ENCODE measurements at places on chromosomes 2 and 18. TPM values are rescaled to one million over a fixed set of nuclear protein-coding genes. Genes with fewer than 3 reads are reported as not detected.

DNA sequence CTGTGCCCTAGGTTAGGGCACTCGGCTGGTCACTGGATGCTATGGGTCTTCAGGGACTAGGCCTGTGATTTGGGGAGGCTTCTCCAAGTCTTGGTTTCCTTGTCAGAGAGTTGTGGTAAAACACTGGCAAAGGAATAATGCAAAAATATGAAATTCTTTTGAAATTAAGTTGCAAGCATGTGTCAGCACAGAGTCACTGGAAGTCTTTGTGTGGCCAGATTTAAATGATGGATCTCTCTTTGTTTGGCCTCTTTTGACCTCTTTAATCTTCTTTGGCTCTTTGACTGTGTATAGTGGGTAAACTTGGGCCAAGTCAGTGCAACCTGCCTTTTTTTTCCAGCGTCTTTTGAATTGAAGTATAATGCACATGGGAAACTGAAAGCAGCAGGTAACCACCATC lies 12.1 kb downstream of the HK2 start:
- H3K4me3 ChIP-seq: no peak overlapping the region
- H3K27ac ChIP-seq: peak overlapping the region; percentile 97
- no peaks in the 10 kb centered on the region for H3K36me3 ChIP-seq
- no peak for DNase-seq

GRCh38 chr18:9931678-9932077 lies 17.9 kb downstream of the VAPA start:
- no peak for DNase-seq
- H3K27me3 ChIP-seq: no peaks in the 10 kb centered on the region
- H3K4me1 ChIP-seq: peaks cover 20% of the 10 kb centered on the region
- H3K4me3 ChIP-seq: no peak overlapping the region
- no peak overlapping the region for H3K27ac ChIP-seq
- H3K36me3 ChIP-seq: peaks cover 18% of the 10 kb centered on the region

DNA sequence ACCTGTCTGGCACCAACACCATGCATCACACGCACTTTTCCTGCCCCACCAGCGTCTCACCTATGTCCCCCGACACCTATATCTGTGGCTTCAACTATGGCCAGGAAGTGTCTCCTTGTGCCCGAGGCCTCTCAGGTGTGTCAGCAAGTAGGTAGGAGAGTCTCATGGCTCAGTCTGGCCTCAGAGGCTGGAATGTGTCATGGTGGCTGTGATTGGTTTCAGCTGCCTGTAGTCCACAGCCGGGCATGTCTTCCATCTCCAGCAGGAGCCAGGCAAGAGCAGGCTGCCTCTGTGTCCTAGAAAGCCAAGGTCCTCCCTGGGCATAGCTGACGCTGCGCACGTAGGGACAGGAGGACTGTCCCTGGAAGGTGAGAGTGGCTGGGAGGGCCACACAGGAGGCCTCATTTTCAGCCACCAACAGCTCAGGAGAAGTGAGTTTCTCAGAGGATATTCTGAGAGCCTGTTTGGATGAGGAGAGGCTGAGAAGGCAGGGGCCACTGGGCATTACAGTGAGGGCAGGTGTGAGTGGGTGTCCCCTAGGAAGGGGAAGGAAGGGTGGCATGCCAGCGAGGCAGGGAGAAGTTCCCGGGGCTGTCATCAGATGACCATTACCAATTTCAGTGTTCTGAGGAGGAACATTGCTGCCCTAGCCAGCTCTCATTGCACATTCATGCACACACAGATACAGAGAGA lies 47.2 kb downstream of the SDC1 start:
- H3K27ac ChIP-seq: no peak overlapping the region
- no peaks in the 10 kb centered on the region for H3K36me3 ChIP-seq
- no peak for DNase-seq
- H3K27me3 ChIP-seq: no peaks in the 10 kb centered on the region
- H3K4me3 ChIP-seq: no peak overlapping the region
- H3K4me1 ChIP-seq: peaks cover 9% of the 10 kb centered on the region

The RRM2 gene
- total RNA-seq: 109 TPM

The RND3 gene
- total RNA-seq: 169 TPM

- no peak overlapping the region for H3K27ac ChIP-seq
- DNase-seq: no peak
- H3K4me1 ChIP-seq: no peaks in the 10 kb centered on the region
- no peak overlapping the region for H3K4me3 ChIP-seq
Measured at GRCh38 chr2:166628478-166629136, 134.6 kb upstream of the SCN7A start.

GRCh38 chr2:27771202-27771547 lies 344 bp upstream of the MRPL33 start:
- peaks cover 5% of the 10 kb centered on the region for H3K27me3 ChIP-seq
- H3K27ac ChIP-seq: peak overlapping the region; percentile 98
- H3K4me3 ChIP-seq: peak overlapping the region; percentile 100
- H3K36me3 ChIP-seq: peaks cover 7% of the 10 kb centered on the region

GRCh38 chr18:48732767-48733424 lies 194.1 kb downstream of the CTIF start:
- no peaks in the 10 kb centered on the region for H3K27me3 ChIP-seq
- H3K4me1 ChIP-seq: peaks cover 37% of the 10 kb centered on the region
- DNase-seq: no peak
- no peak overlapping the region for H3K4me3 ChIP-seq

The GCG gene
- 4,649 TPM for total RNA-seq

DNA sequence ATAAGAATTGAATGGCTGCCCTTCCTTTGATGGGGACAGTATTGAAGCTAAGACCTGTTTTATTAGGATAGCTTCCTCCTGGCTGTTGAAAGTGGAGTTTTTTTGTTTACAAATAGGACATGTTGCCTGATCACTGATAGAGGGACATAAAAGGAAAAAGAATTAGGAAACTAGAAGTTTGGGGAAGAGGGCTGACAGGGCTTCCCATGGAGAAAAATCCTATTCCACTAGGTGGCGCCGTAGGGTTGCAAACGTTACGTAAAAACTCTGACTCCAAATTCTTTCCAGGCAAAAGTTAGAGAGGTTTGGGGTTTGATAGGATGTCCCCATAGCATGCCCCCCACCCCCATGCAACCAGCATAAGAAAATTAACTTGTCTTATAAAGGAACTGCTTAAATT lies 11.1 kb upstream of the RBFA start:
- H3K36me3 ChIP-seq: peaks cover 7% of the 10 kb centered on the region
- no peak overlapping the region for H3K4me3 ChIP-seq
- no peak for DNase-seq
- no peaks in the 10 kb centered on the region for H3K27me3 ChIP-seq
- H3K27ac ChIP-seq: no peak overlapping the region

DNA sequence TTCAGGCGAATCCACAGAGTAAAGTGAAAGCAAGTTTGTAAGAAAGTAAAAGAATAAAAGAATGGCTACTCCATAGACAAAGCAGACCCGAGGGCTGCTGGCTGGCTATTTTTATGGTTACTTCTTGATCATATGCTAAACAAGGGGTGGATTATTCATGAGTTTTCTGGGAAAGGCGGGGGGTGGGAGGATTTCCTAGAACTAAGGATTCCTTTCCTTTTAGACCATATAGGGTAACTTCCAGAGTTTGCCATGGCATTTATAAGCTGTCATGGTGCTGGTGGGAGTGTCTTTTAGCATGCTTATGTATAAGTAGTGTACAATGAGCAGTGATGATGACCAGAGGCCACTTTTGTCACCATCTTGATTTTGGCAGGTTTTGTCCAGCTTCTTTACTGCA lies 59.8 kb downstream of the SLC4A3 start:
- no peak for DNase-seq
- H3K4me1 ChIP-seq: peaks cover 37% of the 10 kb centered on the region
- no peak overlapping the region for H3K4me3 ChIP-seq
- H3K27me3 ChIP-seq: peaks cover 5% of the 10 kb centered on the region

DNA sequence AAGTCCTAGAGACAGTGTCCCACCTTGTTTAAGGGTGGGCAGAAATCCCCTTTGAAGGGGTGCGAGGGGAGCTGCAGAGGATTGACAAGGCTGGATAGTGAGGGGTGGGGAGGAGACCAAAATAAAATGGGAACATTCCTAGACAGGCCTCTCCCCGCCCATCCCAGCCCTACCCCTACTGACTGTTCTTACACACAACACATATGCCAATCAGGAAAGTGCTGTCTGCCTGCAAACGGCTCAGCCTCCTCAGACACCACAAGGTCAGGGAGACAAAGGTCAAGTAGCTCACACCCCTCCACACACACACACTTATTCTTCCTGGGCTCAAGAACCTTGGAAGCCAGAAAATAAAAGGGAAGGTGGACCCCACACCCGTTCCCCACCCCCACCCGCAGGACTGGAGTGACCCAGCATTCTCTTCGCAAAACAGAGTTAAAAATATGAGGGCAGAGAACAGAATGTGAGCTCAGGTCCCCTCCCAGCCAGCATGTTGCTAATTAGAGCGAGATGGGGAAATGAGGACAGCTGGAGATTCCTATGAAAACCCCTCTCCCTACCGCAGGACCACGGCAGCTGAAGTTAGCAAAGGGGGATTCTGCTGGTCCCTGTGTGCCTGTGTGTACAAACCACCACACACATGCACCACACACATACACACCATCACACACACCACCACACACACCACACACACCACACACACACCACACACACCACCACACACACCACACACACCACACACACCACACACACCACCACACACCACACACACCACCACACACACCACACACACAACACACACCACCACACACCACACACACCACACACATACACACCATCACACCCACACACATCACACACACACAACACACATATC lies 197.8 kb downstream of the TNS1 start:
- no peaks in the 10 kb centered on the region for H3K27me3 ChIP-seq
- peak overlapping the region; percentile 97 for H3K27ac ChIP-seq
- no peak for DNase-seq
- peaks cover 19% of the 10 kb centered on the region for H3K36me3 ChIP-seq
- H3K4me3 ChIP-seq: peak overlapping the region; percentile 54

DNA sequence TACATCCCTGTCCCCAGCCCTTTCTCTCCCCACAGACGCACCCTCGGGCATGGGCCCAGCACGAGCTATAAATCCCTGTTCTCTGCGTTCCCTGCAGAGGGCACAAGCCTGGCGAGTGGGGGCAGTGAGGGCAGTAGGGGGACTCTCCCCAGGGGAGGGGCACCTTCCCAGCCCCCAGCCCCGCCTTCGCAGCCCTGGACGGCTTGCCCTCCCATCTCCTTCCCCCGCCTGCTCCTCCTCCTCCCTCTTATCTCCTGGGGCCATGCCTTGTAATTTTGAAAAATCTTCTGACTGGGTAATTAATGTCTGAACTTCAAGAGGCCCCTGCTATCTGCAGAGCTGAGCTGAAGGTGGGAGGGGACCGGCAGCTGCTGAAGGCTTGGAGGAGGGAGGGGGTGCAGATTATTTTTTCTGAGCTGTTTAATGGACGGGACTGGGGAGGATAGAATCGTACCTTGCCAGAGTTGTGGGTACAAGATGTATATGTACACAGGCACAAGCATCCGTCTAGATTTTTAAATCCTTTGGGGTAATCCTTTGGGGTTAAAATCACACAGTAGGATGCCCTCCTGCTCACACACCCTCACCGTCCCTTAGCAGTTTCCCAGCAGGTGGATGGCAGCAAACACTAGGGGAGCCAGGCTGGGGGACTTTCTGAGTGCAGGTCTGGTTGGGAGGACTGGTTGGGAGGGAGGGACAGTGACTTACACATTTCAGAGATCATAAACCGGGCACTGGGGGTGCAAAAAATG lies 121.9 kb downstream of the SMAD7 start:
- H3K27ac ChIP-seq: peak overlapping the region; percentile 92
- H3K36me3 ChIP-seq: peaks cover 5% of the 10 kb centered on the region
- peak; percentile 72 for DNase-seq
- H3K4me3 ChIP-seq: peak overlapping the region; percentile 86
- H3K27me3 ChIP-seq: no peaks in the 10 kb centered on the region

DNA sequence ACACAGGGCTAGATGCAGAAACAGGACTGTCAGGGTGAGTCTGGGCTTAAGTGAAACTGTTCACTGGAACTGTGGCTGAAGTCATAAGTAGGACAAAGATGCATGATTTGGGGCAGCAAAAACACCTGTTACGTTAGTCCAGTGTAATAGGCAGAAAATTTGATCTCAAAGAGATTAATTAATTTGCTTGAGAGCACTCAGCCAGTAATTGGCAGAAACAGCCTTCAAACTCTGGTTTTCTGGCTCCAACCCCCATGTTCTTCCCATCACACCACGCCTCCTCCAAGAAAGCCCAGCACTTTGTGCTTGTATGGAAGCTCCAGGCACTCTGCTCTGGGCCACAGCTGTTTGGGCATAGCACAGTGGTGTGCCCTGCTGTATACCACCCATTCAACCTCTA lies 54.0 kb downstream of the CNTNAP5 start:
- H3K27me3 ChIP-seq: peaks cover 4% of the 10 kb centered on the region
- no peak overlapping the region for H3K4me3 ChIP-seq
- DNase-seq: no peak
- H3K36me3 ChIP-seq: no peaks in the 10 kb centered on the region

The KIAA2012 gene
- 1.3 TPM for total RNA-seq

The SP140 gene
- 0.97 TPM for total RNA-seq

DNA sequence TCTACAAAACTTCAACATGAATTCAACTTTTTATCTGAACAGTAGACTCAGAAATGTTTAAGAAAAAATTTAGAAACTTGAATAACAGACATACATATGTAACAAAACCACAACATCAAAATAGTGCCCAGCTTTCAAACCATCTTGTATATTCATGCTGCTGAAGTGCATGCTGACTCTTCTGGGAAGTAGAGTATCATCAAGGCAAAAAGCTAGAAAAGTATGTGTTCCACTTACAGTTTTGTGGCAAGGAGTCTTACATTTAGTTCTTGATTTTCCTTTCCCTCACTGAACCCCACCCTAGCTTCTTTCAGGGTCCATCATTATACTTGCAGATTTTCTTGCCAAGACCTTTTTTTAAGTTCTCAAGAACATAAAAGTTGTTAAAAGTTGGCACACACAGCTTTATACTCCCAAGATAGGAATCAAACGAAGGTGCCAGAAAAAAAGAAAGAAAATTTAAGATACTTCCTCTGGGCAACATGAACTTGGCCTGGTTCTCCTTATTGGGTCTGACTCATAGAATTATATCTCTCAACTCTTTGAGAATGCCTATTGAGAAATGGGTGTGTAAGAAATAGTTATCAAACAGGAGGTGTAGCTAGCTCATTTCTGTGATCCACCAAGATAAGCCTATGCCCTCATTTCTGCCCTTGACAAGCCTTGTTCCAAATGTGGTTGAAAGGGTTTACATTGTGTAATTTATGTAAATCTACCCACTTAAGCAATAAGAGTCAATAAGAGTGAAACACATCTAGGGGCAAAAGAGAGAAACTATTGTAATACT lies 667.6 kb upstream of the ACVR2A start:
- no peaks in the 10 kb centered on the region for H3K36me3 ChIP-seq
- peaks cover 3% of the 10 kb centered on the region for H3K27me3 ChIP-seq
- H3K4me3 ChIP-seq: no peak overlapping the region

The ANKRD30B gene
- total RNA-seq: not detected

The SLC38A11 gene
- 13.4 TPM for total RNA-seq

The MAP3K19 gene
- total RNA-seq: 1.1 TPM

The ONECUT2 gene
- 6.8 TPM for total RNA-seq
